ENCODE measurements at places on chromosomes 2 and 18.

DNA sequence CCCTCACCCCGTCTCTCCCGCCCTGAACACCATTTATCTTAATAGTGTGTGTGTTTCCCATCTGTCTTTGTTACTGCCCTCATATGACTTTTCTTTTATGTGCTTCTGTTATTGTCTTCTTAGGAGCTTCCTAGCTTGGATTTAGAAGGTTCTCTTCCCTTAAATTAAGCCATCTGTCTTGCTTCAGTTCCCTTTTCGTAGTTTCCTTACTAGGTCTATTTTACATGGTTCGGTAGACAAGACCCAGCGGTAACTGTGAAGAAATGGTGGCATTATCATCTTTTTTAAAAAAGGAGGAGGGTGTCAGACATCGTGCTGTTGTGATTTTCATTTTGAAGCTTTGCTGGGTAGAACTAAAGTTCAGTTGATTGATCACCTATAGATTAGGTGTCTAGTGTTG lies 10.3 kb downstream of the NCK2 start:
- no peak for DNase-seq

- no peak for DNase-seq
Observed at GRCh38 chr18:48635806-48636205, 97.0 kb downstream of the CTIF start.

DNA sequence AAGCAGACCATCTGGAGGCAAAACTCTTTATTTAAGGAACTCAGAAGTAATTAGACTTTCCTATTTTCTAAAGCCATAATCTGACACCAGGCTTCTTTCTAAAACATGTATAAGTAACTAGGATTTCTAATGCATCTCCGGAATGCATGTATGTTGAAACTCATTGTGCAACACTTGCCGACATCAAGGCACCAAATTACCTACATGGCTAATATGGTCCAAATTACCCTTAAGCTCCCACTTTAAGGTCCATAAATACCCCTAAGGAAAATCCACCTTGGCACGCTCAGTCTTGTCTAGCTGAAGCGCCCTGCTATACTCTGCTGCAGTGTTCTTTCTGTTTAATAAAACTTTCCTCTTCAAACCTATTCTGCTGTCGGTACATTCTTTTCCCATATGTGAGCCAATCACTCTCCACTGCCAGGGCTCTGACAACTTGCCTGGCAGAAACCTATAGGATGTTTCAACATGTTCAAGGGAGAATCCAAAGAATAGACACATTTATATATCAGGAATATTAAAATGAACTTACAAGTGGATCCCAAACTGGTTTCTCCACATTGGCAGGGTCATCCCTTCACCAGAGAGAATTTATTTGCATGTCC lies 171.9 kb downstream of the GALNT1 start:
- peak; percentile 7 for DNase-seq

GRCh38 chr2:25521665-25522387 lies 151.6 kb downstream of the DTNB start:
- peak; percentile 76 for DNase-seq

DNA sequence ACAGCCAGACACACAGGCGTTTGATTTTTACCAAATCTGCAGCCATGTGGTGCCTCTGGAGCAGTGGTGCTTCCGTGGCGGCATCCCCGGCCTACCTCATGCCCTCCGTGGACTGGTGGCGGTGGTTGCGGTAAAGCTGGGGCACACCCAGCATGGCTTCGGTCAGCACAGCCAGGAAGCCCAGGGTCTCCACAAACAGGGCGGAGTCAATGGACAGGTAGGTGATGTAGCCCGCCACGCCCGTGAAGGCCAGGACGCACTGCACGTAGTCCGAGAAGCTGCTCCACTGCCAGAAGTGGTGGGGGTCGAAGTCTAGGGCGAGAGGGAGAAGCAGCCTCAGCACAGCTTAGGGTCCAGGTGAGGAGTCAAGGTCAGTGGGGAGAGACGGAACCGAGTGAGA lies 32.4 kb downstream of the SLC66A2 start:
- no peak for DNase-seq

Measured in fibroblast of upper back skin (primary cell).